Naive B cell (primary cell): ENCODE measurements at places on chromosomes 6 and 20. TPM values are rescaled to one million over a fixed set of nuclear protein-coding genes. Genes with fewer than 3 reads are reported as not detected.

Gene ADGRF1
- polyA plus RNA-seq = not detected

Gene PARD6B
- polyA plus RNA-seq = 0.93 TPM

Gene HRH3
- not detected for polyA plus RNA-seq

Gene KCNB1
- polyA plus RNA-seq = 0.15 TPM

Gene TFAP2C
- polyA plus RNA-seq = not detected

Gene FRK
- not detected for polyA plus RNA-seq

Gene TDRD6
- not detected for polyA plus RNA-seq

DNA sequence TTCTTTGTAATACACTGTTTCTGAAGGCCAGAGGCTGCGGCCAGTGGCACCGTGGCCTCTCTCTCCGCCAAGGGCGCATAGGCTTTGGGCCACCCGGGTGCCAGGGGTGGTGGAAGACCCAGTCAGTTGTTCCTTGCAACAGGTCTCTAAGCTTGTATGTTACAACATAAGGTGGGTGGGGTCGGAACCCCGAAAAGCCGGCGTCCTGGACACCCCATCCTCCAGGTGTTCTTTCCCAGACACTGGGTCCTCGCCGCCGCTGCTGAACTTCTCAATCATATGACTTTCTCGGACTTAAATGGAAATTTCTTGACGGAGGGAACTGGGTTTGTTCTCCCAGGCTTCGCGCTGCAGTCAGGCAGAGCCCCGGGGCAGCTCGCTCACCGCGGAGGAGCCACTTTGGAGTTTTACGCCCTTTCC lies 983 bp upstream of the KCNQ5 start:
- DNase-seq = no peak

- no peak for DNase-seq
Measured at GRCh38 chr6:4225161-4225872, 89.9 kb upstream of the ECI2 start.

GRCh38 chr6:100426241-100426640 lies 38.5 kb downstream of the SIM1 start:
- no peak for DNase-seq

GRCh38 chr6:104575536-104575935 lies 284.2 kb downstream of the HACE1 start:
- no peak for DNase-seq

DNA sequence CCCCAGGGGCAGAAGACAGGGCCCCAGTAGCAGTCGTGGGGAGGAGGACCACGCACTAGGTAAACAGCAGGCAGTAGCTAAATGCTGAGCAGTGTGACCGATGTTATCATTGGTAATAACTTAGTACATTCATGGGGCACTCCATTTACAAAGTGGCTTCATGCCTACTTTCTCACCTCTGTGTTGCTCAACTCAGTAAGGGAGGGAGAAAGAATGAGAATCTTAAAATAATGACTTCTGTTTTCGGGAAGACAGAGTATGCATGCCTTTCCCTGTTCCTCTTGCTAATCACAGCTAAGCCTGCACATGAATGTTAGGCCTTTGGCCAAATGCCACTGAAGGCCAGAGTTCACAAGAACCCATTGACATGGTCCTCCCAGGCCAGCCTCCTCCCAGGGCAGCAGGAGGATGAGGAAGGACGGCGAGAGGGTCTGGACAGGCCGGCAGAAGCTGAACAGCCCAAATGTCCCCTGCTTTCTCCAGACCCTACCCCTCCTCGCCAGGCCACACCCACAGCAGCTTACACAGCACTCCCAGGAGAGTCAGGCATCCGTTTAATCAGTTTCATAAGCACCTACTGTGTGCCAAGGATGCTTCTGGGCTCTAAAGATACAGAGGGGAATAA lies 183.4 kb downstream of the ANKRD60 start:
- no peak for DNase-seq

- no peak for DNase-seq
Measured at GRCh38 chr20:46970937-46971630, 76.4 kb downstream of the EYA2 start.

GRCh38 chr6:100761841-100762240 lies 119.3 kb downstream of the ASCC3 start:
- DNase-seq = no peak

DNA sequence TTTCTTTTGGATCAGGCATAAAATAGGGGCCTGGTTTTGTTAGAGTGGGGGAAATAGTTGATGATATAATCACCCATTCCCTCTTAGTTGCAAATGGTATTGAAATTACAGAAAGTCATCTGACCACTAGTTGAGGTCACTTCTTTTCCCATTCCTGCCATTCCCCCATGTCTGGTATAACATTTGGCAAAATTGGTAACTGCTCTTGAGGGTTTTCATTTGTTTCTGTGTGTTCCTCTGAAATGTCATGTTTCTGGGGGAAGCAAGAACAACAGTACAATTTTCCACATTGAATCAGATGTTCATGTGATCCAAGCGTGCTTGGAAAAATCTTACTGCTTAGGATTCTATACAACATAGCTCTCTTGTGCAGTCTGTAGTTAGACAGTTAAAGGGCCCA lies 7.3 kb downstream of the AIG1 start:
- DNase-seq = no peak

GRCh38 chr20:37226889-37227288 lies 34.7 kb downstream of the GHRH start:
- DNase-seq = no peak

DNA sequence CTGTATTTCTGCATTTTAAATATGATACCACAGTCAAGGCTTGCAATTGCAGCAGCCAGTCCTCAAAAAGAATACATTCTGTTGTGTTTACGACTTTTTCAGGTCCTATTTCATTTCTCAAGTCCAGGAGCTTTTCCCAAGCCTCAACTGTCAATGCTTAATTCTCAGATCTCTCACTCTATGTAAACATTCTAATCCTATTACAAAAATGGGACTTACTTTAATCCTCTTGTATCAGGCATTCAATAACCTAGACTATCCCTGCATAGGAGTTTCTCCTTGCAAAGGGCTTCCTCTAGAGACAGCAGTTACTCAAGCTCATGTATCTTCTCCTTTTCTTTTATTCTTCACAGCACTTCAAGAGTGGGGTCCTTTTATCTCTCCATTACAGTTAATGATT lies 1293.0 kb downstream of the GRIK2 start:
- no peak for DNase-seq

DNA sequence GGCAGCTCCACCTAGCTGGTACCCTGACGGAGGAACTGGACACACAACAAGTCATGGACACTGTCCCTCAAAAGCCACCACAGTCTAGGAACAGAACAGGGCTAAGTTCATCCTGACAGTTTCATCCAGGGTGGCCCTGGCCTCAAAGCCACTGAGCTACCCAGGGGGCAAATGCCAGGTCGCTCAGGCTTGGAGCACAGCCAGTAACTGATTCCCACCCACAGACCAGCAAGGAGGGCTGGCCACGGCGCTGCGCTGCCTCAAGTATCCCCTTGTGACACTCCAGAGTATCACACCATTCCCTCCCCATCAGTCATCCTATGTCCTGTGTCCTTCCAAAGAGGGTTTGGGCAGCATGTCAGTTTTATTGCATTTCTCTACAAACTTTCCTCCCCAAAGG lies 72.2 kb downstream of the GINS1 start:
- no peak for DNase-seq

- no peak for DNase-seq
Measured at GRCh38 chr6:88517737-88518136, 351.6 kb upstream of the CNR1 start.

GRCh38 chr20:51553897-51554486 lies 11.5 kb upstream of the NFATC2 start:
- no peak for DNase-seq

DNA sequence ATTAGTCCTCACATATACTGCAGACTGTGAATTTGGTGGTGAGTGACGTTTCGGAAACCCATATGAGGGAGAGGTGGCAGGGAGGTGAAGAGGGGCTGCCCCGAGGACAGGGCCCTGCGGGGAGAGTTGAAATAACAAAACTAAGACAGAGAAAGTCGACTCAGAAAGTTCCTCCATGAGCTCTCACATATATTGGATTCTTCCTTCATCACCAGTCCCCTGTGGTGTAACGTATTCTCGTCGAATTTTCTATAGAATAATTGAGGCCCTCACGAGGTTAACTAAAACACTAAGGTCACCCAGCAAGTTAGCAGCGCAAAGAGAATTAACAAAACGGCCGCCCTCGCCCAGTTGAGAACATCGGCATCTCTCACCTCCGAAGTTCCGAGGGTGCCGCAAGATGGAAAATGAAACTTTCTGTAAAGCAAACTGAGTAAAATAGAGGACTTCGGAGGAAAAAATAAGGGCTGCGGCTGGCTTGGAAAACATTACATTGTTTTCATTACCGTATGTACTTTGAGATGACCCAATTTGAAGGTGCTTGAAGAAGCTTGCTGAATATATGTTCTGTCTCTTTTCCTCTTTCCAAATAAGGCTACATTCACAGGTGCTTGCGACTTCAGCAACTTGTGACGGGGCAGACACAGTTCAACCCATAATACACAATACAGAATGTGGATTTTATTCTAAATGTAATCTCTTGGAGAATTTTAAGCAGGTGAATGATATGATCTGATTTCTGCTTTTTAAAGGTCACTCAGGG lies 490.9 kb upstream of the JARID2 start:
- DNase-seq = no peak

GRCh38 chr20:35560541-35560940 lies 18.7 kb downstream of the ERGIC3 start:
- no peak for DNase-seq

GRCh38 chr6:27518881-27519795 lies 46.2 kb upstream of the ZNF184 start:
- DNase-seq = peak; percentile 57

GRCh38 chr20:54062812-54063280 lies 7.5 kb downstream of the BCAS1 start:
- DNase-seq = peak; percentile 4

DNA sequence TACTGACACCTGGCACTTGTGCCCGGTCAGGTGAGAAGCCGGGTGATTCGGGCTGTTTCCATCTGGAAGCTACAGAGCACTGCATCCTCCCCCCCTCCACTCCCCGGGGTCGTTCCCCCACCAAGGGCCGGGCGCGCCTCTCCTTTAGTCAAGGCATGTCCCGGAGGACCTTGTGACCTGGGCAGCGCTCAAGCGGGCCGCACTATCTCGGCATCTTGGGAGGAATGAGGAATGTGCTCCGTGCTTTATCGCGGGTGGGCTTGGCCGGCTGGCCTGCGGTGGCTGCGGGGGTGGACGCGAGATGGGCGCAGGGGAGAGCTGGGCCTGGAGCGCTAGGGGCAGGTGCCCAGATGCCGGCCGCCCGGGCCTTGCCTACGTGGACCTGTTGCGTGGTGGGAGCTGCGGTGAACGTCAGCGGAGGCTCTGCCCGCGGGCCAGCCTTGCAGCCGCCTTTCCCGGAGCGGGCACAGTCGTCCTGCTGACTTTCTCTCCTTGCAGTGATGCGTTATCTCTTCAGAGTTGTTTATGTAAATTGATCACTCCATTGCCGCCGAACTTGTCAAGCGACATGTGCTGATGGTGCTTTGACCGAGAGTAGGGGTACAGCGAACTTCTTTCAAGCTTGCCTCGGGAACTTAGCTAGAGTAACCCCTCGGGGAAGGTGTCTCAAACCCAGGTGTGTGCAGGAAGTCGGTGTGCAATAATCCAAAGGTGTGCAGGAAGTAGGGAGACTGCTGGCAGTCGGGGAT lies 1.1 kb downstream of the LRRC1 start:
- peak; percentile 28 for DNase-seq

DNA sequence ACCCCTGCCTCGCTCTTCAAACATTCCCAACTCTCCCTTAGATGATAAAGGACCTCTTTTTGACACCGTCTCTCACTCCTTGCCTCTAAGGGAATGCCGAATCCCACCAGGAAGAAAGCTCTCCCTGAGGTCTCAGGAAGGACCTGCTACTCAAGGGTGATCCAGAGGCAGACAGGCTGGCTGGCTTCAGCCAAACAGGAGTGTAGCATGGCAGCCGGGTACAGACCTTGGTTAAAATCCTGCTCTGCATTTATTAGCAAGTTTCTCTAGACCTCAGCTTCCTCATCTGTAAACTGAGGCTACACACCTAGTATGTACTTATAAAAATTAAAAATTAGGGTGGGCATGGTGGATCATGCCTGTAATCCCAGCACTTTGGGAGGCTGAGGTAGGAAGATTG lies 17.2 kb downstream of the MAP1LC3A start:
- no peak for DNase-seq

- DNase-seq = no peak
Measured at GRCh38 chr20:46334303-46334904, 26.1 kb upstream of the CDH22 start.

DNA sequence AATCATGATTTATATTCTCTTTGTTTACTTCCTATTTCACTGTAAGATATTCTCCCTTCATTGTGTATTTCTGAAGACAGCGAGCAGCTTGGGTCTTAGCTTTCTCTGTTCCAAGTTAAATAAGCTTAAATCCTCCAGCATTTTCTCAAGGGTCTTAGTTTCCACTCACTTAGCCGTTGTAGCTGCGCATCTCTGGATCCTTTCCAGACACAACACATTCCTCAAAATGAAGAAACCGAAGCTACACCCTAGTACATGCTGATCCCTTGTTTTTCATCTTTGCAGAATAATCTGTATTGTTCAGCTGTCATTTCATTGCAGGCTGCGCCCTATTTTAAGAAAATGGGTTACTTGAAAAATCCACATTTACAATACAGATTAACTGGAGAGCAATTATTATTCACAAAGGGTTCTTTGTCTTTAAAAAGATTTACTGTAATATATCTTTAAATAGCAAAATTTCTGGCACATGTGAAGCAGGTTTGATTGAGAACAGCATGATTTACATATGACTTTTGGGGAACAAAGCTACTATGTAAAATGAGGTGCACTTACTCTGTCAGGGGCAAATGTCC lies 375.8 kb downstream of the QKI start:
- DNase-seq = no peak

DNA sequence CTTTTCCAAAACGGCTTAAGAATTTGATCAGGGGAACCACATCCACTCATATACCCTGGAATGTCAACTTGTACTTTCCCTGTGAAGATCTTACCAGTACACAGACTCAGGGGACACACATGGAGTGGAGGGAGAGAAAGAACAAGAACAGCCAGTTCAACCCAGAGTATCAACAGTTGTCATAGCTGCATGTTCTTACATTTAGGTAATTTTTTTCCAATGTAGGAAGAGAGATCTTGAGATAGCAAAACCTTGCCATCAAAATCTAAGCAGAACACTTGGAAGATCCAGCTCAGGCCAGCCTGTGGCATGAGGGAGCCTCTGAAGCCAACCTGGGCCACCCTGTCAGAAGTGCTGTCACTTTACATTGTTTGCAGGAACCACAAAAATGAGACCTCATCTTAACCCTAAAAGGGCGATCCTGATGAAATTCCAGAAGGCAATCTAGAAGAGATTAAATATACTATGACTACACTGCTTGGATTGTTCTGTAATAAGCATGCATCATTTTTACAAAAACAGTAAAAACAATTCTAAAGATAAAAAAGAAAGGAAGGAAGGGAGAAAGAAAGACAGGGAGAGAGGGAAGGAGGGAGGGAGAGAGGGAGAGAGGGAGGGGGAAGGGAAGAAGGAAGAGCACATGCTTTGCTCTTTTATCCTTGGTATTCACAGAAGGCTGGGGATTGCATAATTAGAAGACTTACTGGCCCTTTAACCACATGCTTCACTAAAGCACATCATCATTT lies 124.7 kb upstream of the TCF21 start:
- DNase-seq = no peak

GRCh38 chr20:44692932-44693480 lies 22.2 kb upstream of the CCN5 start:
- DNase-seq = no peak

- no peak for DNase-seq
Measured at GRCh38 chr20:51275826-51276225, 252.9 kb upstream of the KCNG1 start.
